AG04450 (cell line): ENCODE measurements at places on chromosomes 3 and 15.

DNA sequence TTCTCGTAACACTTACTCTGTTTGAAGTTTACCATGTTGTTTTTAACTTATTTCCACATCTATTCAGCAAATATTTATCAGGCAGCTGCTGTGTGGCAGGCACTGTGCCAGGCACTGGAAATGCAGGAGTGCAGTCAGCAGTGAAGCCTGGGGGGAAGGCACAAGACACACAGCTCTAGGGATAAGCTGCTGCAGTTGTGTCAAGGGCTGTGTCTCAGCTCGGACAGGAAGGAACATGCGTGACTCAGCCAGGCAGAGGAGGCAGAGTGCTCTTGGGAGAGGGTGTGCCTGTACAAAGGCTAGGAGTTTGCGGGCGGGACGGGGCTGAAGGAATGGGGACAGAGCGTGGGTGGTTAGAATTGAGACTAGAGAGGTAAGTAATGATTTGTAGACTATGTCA lies 24.7 kb downstream of the LYSMD4 start:
- DNase-seq = peak; percentile 53

GRCh38 chr15:82045179-82045891 lies 483 bp downstream of the MEX3B start:
- DNase-seq = no peak

GRCh38 chr3:64533617-64534317 lies 154.0 kb downstream of the ADAMTS9 start:
- peak; percentile 80 for DNase-seq

DNA sequence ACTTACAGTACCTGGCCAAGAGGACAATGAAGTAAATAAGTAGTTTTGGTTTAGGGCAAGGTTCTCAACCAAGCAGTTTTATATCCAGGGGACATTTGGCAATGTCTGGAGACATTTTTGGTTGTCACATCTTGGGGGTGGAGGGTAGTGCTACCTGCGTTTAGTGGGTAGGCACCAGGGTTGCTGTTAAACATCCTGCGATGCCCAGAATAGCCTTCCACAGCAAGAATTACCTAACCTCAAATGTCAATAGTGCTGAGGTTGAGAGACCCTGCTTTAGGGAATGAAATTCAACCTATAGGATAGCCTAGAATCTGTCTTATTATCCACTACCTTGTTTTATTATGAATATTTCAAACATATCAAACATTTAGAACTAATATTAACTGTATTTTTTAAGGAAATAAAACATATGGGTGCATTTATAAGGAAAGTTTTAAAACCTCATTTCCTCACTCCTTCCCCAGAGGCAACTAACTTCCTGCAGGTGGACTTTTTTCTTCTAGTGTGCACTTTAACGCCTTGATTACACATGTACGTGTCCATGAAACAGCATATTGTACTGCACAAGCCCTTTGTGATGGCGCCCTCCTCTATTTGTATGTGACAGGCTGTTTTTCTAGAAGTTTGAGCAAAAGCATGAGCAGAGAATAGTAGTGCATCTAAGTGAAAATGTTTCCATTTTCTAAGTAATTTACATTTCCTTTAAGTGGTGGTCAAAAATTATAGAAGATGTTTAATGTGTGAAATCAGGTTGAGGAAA lies 57.1 kb downstream of the TRAK1 start:
- no peak for DNase-seq

- no peak for DNase-seq
Observed at GRCh38 chr15:59111251-59111650, 6.3 kb downstream of the CCNB2 start.
